ENCODE measurements at places on chromosomes 12 and 14. TPM values are rescaled to one million over a fixed set of nuclear protein-coding genes. Genes with fewer than 3 reads are reported as not detected.

Gene PRKAG1
- total RNA-seq, result 50.7 TPM

Gene PTPN21
- 5.9 TPM for total RNA-seq

Gene FSCB
- not detected for total RNA-seq

Gene ACOT6
- not detected for total RNA-seq

Gene CPNE6
- total RNA-seq, result not detected

Gene CDC42BPB
- 83.5 TPM for total RNA-seq

Gene PRB2
- total RNA-seq, result not detected

Gene SLC7A8
- 3.3 TPM for total RNA-seq

Gene DPPA3
- not detected for total RNA-seq

Gene AJUBA
- total RNA-seq, result 105 TPM

Gene PMCH
- total RNA-seq, result not detected

Gene CLEC6A
- total RNA-seq, result not detected

Gene TAS2R13
- total RNA-seq, result 0.29 TPM

Gene TMEM229B
- 0.14 TPM for total RNA-seq

Gene RBP5
- total RNA-seq, result not detected

Gene SLC38A4
- under 0.01 TPM for total RNA-seq

Gene IL22
- total RNA-seq, result not detected

Gene ST8SIA1
- total RNA-seq, result 1.0 TPM
